RPMI7951 (cell line): ENCODE measurements at places on chromosomes 1 and 21.

DNA sequence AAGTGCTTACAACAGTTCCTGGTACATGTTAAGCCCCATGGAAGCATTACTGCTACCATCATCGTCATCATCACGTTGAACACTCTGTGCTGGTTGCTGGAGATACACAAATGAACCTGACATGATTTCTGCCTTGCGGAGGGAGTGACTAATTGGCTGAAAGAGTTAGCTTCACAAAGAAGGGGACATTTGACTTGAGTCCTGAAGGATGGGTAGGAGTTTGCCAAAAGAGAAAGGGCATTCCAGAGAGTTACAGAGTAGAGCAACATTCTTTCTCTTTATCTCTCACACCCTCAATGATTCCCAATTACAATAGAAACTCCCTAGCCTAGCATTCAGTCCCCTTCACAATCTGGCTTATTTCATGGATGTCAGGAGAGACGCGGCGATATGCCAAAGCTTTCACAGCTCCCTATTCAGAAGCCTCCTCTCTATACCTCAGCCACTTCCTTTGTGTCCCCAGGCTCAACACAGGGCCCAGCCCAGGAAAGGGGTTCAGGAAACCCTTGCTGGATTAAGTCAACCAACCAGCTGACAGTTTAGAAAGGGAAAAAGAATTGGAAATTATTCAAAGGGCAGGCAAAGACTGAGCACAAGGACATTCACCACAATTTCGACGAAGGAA is 38.0 kb downstream of the SLC1A7 start:
- peak; percentile 25 for DNase-seq

DNA sequence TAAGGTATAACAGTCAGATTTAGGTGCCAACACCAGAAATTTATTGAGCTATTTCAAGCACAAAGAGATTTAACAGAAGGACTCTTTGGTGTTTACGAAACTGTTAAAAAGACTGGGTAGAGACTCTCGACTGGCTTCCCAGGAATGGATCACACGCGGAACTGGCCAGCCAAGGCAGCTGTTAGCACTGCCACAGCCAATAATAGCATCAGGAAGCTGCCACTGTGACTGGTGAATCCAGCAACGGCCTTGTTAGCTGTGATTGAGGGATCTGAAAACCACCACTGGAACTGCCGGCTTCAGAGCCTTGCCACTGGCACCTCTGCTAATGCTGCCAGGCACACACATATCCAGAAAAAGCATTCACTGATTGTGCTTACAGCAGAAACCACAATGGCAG is 10.6 kb upstream of the SIM2 start:
- no peak for DNase-seq

- DNase-seq: no peak
Observed at GRCh38 chr1:226489718-226490425, 58.7 kb upstream of the STUM start.

DNA sequence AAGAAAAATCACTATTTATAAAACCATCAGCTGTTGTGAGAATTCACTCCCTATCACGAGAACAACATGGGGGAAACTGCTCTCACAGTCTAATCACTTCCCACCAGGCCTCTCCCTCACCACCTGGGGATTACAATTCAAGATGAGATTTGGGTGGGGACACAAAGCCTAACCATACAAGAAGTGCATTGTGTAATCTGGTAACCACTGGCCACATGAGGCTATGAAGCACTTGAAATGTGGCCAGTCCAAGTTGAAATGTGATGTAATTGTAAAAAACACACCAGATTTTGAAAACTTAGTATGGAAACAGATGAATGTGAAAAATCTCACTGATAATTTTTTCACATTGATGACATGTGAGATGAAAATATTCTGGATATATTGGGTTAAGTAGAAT is 293.8 kb downstream of the TTLL7 start:
- DNase-seq: no peak

GRCh38 chr1:78651241-78651640 is 1.6 kb downstream of the IFI44 start:
- DNase-seq: peak; percentile 83

DNA sequence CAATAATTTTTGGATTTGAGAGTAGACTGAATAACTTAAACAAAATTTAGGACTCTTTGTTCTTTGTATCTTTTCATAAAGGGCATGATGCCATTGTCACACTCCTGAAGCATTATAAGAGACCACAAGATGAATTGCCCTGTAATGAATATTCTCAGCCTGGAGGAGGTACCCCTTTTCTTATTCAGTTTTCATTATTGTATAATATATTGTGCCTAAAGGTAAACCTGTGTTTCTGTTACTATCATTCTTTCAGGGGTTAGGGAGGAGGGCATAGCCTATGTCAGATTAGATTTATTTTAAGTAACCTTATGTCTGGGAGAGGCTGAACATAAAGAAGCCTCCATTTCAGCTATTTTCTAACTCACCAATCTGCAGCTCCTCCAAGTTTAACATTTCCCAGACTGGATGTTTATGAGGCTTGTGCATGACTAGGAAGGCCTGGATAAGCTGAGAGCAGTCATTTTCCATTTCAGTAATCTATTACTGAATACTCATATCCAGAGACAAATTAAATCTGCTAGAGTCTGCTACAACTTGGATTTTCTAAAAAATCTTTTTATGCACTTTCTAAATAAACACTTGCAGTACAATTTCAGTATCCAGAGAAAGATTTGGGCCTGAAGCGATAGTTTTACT is 132.1 kb downstream of the TNNI3K start:
- DNase-seq: no peak

DNA sequence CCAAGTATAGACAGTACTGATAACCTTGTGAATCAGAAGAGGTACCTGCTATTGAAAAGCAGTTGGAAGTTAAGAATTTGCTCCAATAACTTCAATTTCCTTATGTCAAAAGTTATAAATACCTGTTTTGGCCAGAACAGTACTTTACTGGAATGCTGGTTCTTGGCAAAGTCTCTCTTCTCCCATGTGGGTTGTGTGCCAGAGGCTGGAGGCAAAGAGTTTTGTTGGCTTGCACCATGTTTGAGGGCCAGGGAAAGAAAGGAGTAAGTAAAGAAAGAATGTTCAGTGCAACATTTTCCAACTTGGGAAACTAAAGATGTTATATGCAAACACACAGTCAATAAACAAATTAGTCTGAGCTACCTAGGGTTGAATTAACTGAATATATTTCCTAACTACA is 67.0 kb upstream of the DYNLT5 start:
- DNase-seq: no peak

GRCh38 chr1:179781962-179782361 is 38.9 kb downstream of the FAM163A start:
- no peak for DNase-seq

DNA sequence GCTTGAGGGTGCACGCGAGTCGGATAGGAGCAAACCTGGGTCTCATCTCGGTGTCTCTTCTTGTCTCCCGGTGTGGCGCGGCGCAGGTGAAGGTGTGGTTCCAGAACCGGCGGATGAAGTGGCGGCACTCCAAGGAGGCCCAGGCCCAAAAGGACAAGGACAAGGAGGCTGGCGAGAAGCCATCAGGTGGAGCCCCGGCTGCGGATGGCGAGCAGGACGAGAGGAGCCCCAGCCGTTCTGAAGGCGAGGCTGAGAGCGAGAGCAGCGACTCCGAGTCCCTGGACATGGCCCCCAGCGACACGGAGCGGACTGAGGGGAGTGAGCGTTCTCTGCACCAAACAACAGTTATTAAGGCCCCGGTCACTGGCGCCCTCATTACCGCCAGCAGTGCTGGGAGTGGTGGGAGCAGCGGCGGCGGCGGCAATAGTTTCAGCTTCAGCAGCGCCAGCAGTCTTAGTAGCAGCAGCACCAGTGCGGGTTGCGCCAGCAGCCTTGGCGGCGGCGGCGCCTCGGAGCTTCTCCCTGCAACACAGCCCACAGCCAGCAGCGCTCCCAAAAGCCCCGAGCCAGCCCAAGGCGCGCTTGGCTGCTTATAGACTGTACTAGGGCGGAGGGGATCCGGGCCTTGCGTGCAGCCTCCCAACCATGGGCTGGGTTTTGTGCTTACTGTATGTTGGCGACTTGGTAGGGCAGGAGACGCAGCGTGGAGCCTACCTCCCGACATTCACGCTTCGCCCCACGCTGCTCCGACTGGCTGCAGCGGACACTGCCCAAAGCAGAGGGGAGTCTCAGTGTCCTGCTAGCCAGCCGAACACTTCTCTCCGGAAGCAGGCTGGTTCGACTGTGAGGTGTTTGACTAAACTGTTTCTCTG is 5.1 kb downstream of the HLX start:
- no peak for DNase-seq

GRCh38 chr1:168466714-168467131 is 77.1 kb downstream of the XCL2 start:
- DNase-seq: no peak

DNA sequence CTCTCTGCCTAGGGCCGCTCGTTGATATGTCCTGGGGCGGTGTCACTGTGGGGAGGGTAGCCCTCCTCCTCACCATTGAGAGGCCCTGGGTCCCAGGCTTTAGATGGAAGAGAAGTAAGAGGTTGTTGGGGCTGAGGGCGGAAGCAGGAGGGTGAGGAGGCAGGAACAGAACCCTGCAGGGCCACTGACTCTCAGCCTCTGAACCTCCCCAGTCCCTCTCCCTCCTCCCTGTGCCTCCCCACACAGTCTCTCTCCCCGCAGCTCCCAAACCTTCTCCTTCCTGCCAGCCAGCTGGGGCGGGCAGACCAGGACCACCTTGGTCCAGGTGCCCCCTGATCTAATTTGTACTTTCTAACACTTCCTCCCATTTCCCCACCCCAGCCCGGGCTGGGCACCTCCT is 14.3 kb upstream of the FAM131C start:
- DNase-seq: no peak

DNA sequence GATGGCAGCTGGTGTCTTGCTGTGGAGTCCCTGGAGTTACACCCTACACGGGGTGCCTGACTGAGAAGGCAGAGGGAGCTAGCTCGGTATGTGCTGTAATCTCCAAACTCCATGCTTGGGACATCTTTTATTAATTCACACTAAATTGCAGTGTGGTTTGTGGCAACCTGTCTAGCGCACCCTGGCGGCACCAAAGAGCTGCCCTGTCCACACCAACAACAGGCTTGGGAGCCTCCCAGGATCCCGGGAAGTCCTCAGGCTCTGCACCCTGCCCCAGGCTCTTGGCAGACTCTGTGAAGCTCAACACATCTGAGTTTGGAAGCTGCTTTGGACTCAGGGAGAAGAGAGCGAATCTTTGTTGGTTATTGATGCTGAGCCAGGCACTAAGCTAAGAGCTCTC is 138.9 kb downstream of the IGSF21 start:
- no peak for DNase-seq

DNA sequence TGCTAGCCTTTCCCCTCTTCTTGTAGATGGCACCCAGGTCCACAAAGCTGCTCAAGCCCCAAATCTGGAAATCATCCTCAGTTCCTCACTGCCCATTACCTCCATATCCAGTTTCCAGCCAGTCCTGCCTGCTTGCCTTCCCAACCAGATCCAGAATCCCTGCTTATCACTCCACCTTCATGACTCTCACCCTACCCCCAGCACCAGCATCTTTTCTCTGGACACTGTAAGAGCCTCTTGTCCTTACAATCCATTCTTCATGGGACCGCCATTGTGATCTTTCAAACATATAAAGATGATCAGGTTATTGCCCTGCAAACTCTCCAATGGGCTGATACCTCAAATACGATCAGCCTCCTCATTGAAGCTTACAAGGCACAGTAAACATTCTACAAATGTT is 23.5 kb upstream of the NPL start:
- no peak for DNase-seq

DNA sequence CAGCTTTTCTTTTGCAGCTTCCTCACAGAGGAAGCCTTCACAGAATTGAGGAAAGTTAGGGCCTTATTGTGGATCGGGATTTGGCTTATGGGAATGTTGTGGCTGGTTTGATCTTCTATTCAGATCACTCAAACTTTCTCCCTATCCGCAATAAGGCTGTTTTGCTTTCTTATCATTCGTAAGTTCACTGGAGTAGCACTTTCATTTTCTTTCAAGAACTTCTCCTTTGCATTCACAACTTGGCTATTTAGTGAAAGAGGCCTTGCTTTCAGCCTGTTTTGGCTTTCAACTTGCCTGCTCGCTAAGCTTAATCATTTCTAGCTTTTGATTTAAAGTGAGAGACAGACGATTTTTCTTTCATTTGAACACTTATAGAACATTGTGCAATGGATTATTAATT is 181.9 kb upstream of the B3GALT2 start:
- DNase-seq: no peak

GRCh38 chr1:238129677-238130076 is 239.0 kb upstream of the ZP4 start:
- no peak for DNase-seq

DNA sequence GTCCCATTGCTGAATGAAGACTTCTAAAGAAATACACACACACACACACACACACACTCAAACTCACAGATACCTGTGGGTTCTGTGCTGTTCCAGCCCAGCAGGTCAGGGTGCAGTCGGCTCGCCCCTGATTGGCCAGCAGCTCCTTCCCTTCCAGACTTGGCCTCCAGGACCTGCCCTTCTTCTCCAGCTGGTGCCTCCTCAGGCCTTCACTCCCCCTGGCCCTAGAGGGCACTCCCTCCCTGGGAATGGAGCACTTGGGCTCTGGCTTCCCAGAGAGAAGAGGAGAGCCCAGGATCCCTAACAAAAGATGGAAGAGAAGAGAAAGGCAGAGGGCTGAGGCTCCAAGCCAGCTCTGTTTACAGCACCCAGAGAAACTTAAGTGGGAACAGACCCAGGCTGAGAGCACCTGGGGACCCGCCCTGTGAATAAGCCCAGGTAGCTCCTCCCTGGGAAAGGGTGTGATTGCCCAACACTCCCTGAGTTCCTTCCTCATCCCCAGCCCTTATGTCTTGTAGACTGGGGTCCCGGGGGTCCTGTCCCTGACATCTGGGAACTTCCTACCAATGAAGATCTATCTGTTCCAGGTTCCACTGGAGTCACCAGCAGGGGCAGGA is at the start of gene PGLYRP3:
Gene PGLYRP3 (minus strand): TSS at position 383 of the 617 bp plus-strand sequence. CDS start 2,287 bp downstream, outside the sequence.
- no peak for DNase-seq

DNA sequence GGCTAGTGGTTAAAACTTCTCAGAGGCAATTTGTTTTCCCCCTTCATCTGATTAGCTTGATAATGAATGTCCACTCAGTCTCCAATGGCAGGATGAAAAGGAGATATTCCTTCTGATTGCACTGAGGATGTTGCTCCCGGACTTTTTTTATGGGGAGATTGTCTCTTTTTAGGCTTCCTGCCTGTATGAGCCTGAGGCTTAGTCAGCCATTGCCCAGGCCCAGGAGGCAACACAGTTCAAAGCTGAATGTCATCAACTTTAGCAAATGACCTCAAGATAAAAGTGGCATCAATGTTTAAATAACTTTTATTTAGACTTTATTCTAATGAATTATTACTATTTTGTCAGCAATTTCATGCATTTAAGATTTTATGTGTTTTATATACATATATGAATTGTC is 162.9 kb upstream of the PTBP2 start:
- DNase-seq: peak; percentile 15

DNA sequence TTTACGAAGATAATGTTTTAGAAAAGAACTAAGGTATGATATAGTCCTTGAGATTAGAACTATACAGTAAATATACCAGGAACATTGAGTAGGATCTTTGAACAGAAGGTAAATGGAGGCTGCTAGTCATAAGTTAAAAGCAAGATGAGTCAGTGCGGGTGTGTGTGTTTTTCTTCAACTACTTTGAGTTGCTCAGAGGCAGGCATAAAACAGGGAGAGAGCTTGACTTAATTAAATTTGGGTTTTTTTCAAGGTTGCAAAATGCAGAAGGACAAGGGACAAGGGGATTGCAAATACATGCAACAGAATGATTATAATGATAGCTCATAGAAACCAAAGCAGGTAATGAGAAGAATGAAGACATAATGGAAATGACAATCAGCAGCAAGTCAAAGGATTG is 815.1 kb downstream of the NCAM2 start:
- DNase-seq: no peak

GRCh38 chr1:35655196-35655595 is 13.9 kb upstream of the PSMB2 start:
- no peak for DNase-seq
